ENCODE measurements at places on chromosomes 13 and 19.

- DNase-seq: peak; percentile 39
Measured at GRCh38 chr13:113864273-113864890, 506 bp upstream of the GAS6 start.

GRCh38 chr13:27236478-27236877 lies 14.9 kb upstream of the RPL21 start:
- DNase-seq: no peak

- peak; percentile 56 for DNase-seq
Measured at GRCh38 chr13:51637852-51638215, 53.6 kb downstream of the WDFY2 start.

DNA sequence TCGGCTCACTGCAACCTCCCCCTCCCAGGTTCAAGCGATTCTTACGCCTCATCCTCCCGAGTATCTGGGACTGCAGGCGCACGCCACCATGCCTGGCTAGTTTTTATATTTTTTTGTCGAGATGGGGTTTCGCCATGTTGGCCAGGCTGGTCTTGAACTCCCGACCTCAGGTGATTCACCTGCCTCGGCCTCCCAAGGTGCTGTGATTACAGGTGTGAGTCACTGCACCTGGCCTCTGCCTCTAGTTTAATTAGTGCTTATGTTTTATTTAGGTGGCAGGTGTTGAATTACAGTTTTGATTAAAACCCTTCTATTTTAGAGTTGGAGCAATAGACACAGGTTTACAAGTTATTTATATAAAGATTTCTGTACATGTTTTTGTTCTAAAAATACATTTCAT lies 42.8 kb downstream of the ATP11A start:
- DNase-seq: no peak

- DNase-seq: no peak
Measured at GRCh38 chr13:38090913-38091312, 221.3 kb upstream of the TRPC4 start.

GRCh38 chr13:79245937-79246577 lies 160.0 kb downstream of the RBM26 start:
- DNase-seq: no peak

DNA sequence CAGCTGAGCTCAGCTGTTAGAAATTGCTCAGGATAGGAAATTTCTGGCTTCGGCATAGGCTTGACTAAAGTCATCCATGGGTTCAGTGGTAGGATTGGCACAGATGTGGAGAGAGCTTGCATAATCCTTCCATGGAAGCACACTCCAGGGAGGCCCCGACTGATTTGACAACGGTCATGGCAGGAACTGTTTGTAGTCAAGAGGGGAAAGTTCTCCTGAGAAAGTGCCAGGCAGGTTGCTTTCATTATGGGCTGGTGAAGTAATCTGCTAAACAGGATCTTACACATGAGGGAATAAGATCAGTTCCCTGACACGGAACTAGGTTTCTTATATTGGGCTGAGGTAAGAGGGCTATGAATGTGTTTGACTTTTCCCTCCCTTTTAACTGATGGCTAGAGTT lies 120.1 kb downstream of the RGCC start:
- no peak for DNase-seq

DNA sequence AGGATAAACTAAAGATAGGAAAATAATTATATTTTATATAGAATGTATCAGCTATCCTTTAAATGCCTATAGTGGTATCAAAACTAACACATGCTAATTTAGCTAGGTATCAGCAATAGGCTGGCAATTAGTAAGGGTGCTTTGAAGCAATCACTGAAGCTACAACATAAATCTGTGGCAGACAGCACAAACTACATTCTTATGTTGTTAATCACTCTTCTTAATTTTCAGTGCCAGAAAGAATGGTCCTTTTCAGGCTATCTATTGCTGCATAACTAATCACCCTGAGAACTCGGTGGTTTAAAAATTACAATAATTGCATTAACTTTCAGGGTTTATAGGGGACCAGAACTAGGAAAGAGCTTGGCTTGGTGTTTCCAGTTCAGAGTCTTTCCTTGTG lies 963.1 kb downstream of the EFNB2 start:
- DNase-seq: no peak

GRCh38 chr19:52648336-52649016 lies 10.3 kb upstream of the ZNF83 start:
- DNase-seq: no peak

DNA sequence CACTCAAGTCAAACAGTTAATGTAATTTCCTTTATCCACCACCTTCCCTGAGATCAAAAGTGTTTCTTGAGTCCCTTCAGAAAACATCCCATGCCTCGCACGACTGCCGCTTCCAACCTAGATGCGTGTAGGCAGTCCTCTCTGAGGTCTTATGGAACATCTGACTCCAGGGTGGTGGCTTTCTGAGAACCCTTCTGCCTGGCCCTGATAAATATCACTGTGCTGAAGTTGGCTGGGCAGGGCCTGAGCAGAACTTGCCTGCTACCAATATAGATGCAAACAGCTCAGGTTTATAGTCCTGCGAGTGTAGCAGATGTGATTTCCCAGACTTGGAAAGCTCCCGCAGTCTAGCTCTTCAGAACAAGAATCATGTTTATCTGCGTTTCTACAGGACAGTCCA lies 61.1 kb upstream of the GPR12 start:
- no peak for DNase-seq

DNA sequence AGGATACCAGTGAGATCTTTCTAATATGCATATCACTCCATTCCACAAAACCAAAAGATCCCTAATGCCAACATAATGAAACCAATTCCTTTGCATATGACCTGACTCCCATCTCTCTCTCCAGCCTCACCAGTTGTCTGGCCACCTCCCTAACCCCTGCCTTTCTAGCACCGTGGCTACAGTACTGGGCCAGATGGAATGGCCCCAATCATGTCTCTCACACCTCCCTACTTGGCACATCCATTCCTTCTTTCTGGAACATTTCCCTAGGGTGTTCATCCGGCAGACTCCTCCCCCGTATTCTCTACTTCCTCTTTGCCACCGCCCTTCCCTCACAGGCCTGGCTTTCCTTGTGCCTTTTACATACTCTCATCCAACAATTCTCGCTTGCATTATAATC lies 62.0 kb downstream of the GPALPP1 start:
- no peak for DNase-seq

GRCh38 chr13:107200491-107200890 lies 632.6 kb upstream of the ARGLU1 start:
- no peak for DNase-seq

DNA sequence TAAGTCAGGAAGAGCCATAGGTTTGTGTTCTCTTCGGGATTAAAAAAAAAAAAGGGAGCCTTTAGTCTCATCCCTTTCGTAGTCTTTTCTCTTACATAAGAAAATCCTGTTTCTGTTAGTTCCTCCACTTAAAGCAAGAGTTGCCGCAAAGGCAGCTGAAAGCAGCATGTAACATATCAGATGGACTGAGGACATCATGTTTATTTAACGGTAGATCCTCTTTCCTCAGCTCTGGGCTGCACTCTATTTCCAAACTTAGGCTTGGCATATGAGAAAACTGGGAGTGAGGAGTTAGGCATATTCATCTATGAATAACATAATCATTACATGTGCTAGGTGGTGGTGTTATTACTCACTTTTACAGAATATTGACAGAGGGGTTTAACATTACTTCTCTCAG lies 391.2 kb downstream of the KLF12 start:
- DNase-seq: no peak

DNA sequence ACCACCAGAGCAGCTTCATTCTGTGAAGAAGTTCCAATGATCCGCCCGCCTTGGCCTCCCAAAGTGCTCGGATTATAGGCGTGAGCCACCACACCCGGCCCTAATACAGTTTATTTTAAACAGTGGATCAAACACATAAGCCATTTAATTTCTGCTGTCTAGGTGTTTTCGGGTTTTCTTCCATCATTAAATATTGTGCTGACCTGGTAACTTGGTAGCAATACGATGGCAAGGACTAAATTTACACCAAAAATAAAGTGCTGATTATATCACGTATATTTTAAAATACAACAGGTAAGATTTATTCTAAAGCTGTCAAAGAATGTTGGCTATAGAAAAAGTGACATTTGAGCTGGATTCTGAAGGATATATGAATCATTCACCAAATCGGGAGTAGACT lies 1.3 kb downstream of the MED4 start:
- DNase-seq: no peak

- no peak for DNase-seq
Measured at GRCh38 chr19:1718420-1719291, 34.6 kb upstream of the ONECUT3 start.

- no peak for DNase-seq
Measured at GRCh38 chr13:78409172-78409571, 194.2 kb downstream of the POU4F1 start.

DNA sequence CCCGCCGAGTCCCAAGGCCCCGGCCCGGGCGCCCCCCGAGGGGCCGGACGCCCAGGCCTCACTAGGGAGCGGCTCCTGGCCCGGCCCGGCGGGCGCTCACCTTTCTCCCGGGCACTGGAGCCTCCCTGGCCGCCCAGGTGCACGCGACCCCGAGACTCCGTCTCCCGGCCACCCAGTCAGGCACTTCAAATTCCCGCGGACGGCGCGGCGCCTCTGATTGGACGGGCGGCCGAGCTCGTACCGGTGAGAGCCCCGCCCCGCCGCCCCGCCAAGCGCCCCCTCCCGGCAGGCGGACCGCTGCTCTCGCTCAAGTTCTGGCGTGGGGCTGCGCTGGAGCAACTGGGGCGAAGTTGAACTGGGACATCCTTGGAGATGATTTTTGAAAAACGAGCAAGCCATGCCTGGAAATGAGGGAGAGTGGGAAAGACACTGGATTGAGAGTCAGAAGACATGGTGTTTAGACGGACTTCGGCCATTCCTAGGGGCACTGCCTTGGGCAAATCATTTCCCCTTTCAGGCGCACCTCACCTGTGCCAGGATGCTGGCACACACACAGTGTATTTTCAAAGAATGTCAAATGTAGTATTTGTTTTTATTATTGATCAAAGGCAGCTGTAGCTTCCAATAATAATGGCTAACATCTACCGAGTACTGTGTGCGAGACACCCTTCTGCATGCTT lies 485.3 kb downstream of the UQCRFS1 start:
- DNase-seq: peak; percentile 69

Data from ecto neural progenitor cell (in vitro differentiated cells).